Ascending aorta (tissue), 2 donors: ENCODE measurements at places on chromosomes 2 and 18.
A peak's percentile ranks its signal among the peaks of the same experiment; 100 is the strongest.

GRCh38 chr2:203341741-203342310 is 13.6 kb downstream of the ABI2 start:
- no peak for DNase-seq

DNA sequence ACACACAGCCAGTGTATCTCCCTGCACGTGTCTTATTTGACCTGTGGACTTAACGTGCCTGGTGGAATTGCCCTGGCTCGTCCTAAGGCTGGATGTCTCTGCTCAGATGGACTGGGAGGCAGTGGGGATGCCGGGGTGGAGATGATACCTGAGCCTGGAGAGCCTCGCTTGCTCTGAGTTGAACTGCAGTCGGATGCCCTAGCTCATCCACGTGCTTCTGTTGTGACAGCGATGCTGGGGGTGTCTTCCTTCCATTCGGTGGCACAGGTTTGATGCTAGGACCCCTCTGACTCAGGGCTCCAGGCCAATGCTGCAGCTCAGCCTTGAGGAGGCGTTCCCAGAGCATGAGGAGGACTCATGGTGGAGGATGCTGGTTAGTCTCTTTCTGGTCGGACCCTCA is 117.6 kb downstream of the SH3RF3 start:
- peak; percentile 48 for DNase-seq

DNA sequence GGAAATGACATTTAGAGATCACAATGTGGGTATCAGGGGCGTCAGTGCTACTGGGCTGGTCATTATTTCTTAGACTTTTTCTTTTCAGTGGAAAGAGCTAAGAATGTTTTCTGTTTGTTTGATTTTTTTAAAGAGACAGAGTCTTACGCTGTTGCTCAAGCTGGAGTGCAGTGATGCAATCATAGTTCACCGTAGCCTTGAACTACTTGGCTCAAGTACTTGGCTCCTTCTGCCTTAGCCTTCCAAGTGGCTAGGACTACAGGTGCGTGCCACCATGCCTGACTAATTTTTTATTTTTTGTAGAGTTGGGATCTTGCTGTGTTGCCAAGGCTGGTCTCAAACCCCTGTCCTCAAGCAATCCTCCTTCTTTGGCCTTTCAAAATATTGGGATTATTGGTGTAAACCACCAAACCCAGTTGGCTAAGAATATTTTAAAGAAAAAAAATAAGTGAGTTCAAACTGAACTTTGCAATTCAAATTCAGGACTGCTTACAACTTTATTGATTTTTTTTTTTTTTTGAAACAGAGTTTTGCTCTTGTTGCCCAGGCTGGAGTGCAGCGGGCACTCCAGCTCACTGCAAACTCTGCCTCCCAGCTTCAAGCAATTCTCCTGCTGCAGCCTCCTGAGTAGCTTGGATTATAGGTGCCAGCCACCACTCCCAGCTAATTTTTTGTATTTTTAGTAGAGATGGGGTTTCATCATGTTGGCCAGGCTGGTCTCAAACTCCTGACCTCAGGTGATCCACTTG is 154.2 kb downstream of the MIB1 start:
- DNase-seq: no peak

GRCh38 chr2:120963997-120964705 is 228.5 kb downstream of the GLI2 start:
- DNase-seq: no peak

- DNase-seq: peak; percentile 50
These were observed at the start of gene PLEK for GRCh38 chr2:68365087-68365486. Gene PLEK, plus strand, starts transcription at chr2:68365282. Its CDS starts 70 bp downstream, at chr2:68365352.

DNA sequence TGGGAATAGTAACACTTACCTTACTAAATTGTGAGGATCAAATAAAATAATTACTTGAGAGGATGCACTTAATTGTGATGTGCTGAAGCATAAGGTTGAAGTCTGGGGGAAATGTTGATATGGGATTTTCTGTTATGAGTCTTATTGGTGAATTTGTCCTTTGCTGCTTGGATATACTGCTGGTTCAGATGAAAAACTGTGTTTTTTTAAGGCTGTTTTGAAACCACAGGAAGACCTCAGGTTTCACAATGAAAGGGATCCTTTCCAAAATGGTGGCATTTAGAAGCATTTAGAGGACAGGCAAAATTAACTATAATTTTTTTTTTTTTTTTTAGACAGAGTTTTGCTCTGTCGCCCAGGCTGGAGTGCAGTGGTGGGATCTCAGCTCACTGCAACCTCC is 34.9 kb downstream of the SPATS2L start:
- DNase-seq: no peak

GRCh38 chr2:188291142-188291616 is 495 bp upstream of the GULP1 start:
- DNase-seq: no peak

DNA sequence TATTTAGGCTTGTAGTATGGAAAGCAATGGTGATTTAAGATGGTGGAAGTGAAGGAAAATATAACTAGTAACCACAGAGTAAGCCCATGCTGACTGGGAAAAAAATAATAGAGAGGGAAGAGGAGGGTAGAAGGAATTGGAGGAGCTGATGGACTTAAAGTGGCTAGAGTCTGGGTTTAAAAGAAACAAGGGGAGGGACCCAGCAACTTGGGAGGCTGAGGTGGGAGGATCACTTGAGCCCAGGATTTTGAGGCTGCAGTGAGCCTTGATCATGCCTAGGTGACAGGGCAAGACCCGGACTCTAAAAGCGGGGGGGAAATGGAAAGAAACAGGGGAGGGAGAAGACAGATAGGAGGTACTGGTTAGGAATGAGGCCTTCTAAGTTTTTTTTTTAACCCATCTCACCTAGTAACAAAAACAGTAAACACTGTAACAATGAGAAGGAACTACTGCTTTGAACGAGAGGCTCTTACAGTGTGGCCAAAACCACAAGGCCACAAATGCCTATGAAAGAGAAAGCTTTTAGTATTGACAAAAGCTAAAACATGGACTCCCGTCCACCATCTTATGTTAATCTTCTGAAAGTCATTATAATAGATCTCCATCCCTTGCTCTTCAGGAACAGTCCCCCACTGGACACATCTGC is 26.6 kb downstream of the METTL8 start:
- no peak for DNase-seq

DNA sequence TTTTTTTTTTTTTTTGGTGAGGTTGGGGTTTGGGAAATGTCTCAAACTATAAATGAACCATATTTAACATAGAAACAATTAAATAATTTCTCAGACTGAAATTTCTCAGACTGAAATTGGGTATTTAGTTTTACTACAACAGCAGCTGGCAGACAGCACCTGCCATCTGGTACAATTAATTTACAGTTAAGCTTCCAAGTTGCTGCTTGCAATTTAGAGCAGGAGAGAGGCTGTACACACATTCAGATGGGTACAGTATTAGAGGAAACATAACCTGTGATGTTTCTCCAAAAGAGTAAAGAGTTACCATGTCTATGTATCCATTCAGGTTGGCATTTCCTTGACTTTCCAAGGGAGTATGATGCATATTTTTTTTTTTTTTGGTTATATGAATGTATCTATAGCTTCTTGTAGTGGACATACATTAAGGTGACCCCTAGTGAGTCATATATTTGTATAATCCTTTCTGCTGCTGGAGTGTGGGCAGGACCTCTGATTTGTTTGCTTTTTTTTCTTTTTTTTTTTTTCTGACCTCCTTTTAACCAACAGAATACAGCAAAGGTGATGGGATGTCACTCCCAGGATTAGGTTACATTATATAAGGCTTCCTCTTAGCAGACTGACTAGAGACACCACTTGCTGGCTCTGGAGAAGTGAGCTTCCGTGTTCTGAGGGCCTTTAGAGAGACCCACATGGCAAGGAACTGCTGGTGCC is 201.7 kb downstream of the PTH2R start:
- DNase-seq: no peak

- DNase-seq: peak; percentile 62
These were observed 14.6 kb downstream of the DNAJB2 start for GRCh38 chr2:219293736-219294231.

- DNase-seq: peak; percentile 47
These were observed 6.2 kb downstream of the COPS9 start for GRCh38 chr2:240129731-240130392.

- no peak for DNase-seq
These were observed 80.9 kb upstream of the SLC66A3 start for GRCh38 chr2:11074246-11074820.

GRCh38 chr18:26928670-26929313 is 63.3 kb upstream of the AQP4 start:
- DNase-seq: no peak
